ENCODE measurements at places on chromosomes 2 and 18.

DNA sequence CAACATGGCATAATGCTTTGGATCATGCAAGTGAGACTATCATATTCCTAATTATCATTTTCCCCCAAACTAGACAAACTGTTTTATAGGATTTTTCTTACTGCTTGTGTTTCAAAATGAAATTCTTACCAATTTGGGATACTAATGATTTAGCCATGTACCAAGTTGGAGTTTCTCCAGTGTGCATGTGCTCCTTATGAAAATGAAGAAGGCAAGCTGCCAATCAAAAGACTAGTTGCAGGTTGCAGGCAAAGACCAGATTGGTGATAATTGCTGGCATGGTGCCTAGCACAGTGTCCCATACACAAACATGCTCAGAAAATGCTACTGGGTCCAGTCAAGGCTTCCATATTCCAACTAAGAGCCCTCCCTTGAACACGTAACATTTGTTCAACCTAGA, 771.8 kb upstream of the FANCL start:
- no peak overlapping the region for H3K4me3 ChIP-seq
- no peak overlapping the region for H3K27ac ChIP-seq
- H3K36me3 ChIP-seq = no peaks in the 10 kb centered on the region

GRCh38 chr18:59196161-59196725, 23.7 kb upstream of the GRP start:
- H3K27me3 ChIP-seq = peaks cover 15% of the 10 kb centered on the region
- H3K27ac ChIP-seq = no peak overlapping the region
- H3K36me3 ChIP-seq = no peaks in the 10 kb centered on the region
- H3K4me1 ChIP-seq = no peaks in the 10 kb centered on the region

DNA sequence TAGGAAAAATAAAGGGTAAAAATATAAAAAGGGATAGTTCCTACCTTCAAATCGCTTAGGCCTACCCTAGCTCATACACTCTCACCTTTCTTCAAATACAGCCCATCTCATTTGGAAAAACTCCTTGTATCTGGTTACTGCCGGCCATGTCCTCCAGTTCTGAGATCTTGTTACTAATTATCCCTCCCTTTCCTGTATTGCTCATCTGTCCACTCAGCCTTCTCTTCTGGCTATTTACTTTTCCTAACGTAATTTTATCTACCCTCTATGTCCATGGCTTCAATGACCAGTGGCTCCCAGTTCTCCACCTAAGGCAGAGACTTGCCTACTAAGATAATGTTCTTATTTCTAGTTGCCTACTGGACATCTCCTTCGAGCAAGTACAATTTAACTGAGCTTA, 342.9 kb upstream of the ACVR2A start:
- H3K4me3 ChIP-seq = no peak overlapping the region
- H3K27ac ChIP-seq = no peak overlapping the region
- H3K4me1 ChIP-seq = peaks cover 66% of the 10 kb centered on the region

GRCh38 chr2:100109986-100110613, 32.3 kb downstream of the AFF3 start:
- H3K36me3 ChIP-seq = peaks cover 3% of the 10 kb centered on the region
- H3K27ac ChIP-seq = no peak overlapping the region
- peaks cover 28% of the 10 kb centered on the region for H3K27me3 ChIP-seq
- H3K4me3 ChIP-seq = no peak overlapping the region

DNA sequence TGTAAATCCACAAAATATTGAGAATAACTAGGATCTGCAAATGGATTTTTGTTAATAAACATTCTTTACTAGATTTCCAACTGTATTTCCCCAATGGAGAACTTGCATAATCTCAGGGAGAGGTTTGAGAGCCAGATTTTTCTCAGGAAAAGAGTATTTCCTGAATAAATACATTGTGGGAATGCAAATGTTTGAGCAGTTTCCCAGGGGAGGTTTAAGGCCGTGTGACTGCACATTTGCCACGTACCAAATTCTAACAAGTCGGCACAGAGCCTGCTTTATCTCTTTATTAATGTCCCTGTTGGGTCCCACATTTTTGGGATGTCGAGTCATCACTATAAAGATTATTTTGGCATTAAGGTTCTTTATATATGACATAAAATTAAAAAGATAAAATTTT, 27.0 kb downstream of the TFPI start:
- H3K4me1 ChIP-seq = no peaks in the 10 kb centered on the region
- no peak for DNase-seq
- H3K27me3 ChIP-seq = no peaks in the 10 kb centered on the region
- no peak overlapping the region for H3K27ac ChIP-seq
- no peak overlapping the region for H3K4me3 ChIP-seq

DNA sequence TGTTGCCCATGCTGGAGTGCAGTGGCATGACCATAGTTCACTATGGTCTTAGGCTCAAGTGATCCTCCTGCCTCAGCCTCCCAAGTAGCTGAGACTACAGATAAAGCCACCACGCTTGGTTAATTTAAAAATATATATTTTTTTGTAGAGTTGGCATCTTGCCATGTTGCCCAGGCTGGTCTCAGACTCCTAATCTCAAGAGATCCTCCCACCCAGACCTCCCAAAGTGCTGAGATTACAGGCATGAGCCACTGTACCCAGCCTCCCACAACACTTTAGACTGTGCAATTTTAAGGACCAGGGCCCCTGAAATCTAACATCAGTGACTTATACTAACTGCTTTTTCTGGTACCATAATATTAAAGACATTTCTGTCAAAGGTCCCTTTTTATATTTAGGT, 5.2 kb downstream of the TXNDC2 start:
- H3K36me3 ChIP-seq = no peaks in the 10 kb centered on the region
- peaks cover 13% of the 10 kb centered on the region for H3K4me1 ChIP-seq
- H3K27ac ChIP-seq = no peak overlapping the region
- no peak for DNase-seq
- H3K4me3 ChIP-seq = no peak overlapping the region
- peaks cover 5% of the 10 kb centered on the region for H3K27me3 ChIP-seq

- H3K4me3 ChIP-seq = no peak overlapping the region
- H3K36me3 ChIP-seq = no peaks in the 10 kb centered on the region
- no peak for DNase-seq
- no peaks in the 10 kb centered on the region for H3K27me3 ChIP-seq
Measured at GRCh38 chr2:232139171-232139594, 177.7 kb downstream of the DIS3L2 start.

- H3K27ac ChIP-seq = no peak overlapping the region
- DNase-seq = no peak
- H3K4me3 ChIP-seq = no peak overlapping the region
- H3K36me3 ChIP-seq = no peaks in the 10 kb centered on the region
- no peaks in the 10 kb centered on the region for H3K27me3 ChIP-seq
Measured at GRCh38 chr2:205657579-205657978, 24.7 kb upstream of the NRP2 start.

- no peaks in the 10 kb centered on the region for H3K27me3 ChIP-seq
- H3K4me3 ChIP-seq = no peak overlapping the region
- H3K27ac ChIP-seq = no peak overlapping the region
Measured at GRCh38 chr18:49212819-49213218, 247.6 kb downstream of the DYM start.

- H3K27me3 ChIP-seq = no peaks in the 10 kb centered on the region
- DNase-seq = peak; percentile 74
- H3K4me3 ChIP-seq = peak overlapping the region; percentile 49
- H3K36me3 ChIP-seq = peaks cover 74% of the 10 kb centered on the region
- H3K27ac ChIP-seq = peak overlapping the region; percentile 92
Measured at GRCh38 chr2:96342085-96342484, 6.5 kb downstream of the NCAPH start.

- no peaks in the 10 kb centered on the region for H3K27me3 ChIP-seq
- no peak overlapping the region for H3K4me3 ChIP-seq
Measured at GRCh38 chr2:83747141-83747540, 711.9 kb downstream of the SUCLG1 start.

GRCh38 chr2:60957224-60957623, 60.3 kb upstream of the PEX13 start:
- no peak for DNase-seq
- H3K27ac ChIP-seq = no peak overlapping the region
- H3K36me3 ChIP-seq = peaks cover 24% of the 10 kb centered on the region

DNA sequence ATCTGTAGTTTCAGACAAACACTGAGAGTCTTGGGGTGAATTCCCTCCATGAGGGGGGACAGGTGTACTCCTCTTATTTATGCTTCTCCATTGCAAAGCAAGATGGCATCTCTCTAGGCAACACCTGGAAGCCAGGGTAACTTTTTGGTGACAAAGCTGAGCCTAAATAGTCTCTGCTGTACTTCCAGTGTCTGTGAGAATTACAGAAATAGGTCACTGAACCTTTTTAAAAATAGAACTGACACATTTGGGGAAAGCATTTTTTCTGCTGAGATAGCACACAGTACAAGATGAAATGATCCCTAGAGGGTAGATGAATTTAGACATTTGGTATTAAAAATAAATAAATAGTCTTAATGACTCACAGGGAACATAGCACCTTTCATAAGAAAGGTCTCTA, 71.7 kb upstream of the SP3 start:
- H3K4me3 ChIP-seq = no peak overlapping the region
- peaks cover 19% of the 10 kb centered on the region for H3K4me1 ChIP-seq
- H3K27ac ChIP-seq = no peak overlapping the region
- no peaks in the 10 kb centered on the region for H3K36me3 ChIP-seq

DNA sequence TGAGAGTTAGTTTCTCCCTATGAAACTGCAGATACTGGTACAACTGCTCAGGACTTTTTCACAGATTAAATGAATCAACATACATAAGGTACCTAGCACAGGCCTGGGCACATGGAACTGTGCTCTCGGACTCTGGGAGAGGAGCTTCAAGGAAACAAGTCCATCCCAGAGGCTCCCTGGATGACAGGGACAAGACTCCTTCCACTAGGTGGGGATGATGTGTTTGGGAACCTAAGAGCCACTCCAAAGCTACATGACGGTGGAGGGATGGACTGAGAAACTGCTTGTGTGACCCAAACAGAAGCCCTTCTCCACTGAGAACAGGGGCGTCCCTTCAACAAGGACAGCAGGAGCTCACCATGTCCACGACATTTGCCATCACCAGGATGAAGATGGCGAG, 37.1 kb downstream of the CENPO start:
- no peak overlapping the region for H3K27ac ChIP-seq
- no peak overlapping the region for H3K4me3 ChIP-seq
- no peaks in the 10 kb centered on the region for H3K27me3 ChIP-seq
- peaks cover 25% of the 10 kb centered on the region for H3K36me3 ChIP-seq
- peaks cover 22% of the 10 kb centered on the region for H3K4me1 ChIP-seq

DNA sequence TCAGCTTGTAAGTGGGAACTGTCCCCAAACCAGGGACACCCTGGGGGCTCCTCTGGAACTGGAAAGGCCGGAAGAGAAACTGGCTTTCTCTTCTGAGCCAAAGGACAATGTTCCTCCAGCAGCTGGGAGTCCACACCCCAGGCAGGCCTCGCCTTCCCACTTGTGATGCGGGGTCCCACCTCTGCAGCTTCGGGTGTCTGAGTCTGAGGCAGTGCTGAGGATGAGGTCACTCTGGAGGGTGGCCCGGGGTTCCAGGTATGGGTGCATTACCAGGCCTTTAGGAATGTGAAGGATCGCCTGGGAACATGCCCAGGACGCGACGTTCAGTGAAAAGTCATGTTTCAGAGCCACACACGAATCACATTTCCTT, 18.2 kb upstream of the BOK start:
- no peak overlapping the region for H3K27ac ChIP-seq
- H3K4me3 ChIP-seq = no peak overlapping the region
- H3K4me1 ChIP-seq = peaks cover 3% of the 10 kb centered on the region
- H3K27me3 ChIP-seq = peaks cover 17% of the 10 kb centered on the region
- H3K36me3 ChIP-seq = no peaks in the 10 kb centered on the region
- DNase-seq = no peak

- no peak for DNase-seq
- H3K27ac ChIP-seq = no peak overlapping the region
- H3K27me3 ChIP-seq = peaks cover 25% of the 10 kb centered on the region
- H3K4me1 ChIP-seq = peaks cover 9% of the 10 kb centered on the region
Measured at GRCh38 chr2:17813742-17814473, 2.4 kb upstream of the MSGN1 start.

DNA sequence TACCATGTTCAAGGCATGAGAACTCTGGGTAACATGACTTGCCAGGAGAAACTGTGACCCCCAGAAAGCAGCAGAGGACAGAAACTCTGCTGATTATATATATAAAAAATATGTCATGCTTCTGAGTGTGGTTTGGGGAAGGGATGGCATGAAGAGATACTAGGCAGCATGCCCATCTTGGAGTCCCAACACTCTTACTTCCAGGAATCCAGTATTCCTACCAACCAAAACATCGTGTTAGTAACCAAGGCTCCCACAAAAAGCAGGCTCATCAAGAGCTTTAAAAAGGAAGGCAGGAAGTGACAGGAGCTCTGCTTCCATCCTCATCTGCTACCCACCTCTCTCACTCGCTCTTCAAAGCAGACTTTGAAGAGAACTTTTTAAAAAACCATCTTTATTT, 31.6 kb upstream of the TWIST2 start:
- H3K4me3 ChIP-seq = no peak overlapping the region
- DNase-seq = no peak
- peaks cover 3% of the 10 kb centered on the region for H3K27me3 ChIP-seq

GRCh38 chr18:79397830-79398761, 2.4 kb downstream of the NFATC1 start:
- H3K27ac ChIP-seq = peak overlapping the region; percentile 98
- DNase-seq = no peak
- peaks cover 7% of the 10 kb centered on the region for H3K27me3 ChIP-seq
- peak overlapping the region; percentile 84 for H3K4me3 ChIP-seq
